ENCODE measurements at places on chromosomes 13 and 19.

DNA sequence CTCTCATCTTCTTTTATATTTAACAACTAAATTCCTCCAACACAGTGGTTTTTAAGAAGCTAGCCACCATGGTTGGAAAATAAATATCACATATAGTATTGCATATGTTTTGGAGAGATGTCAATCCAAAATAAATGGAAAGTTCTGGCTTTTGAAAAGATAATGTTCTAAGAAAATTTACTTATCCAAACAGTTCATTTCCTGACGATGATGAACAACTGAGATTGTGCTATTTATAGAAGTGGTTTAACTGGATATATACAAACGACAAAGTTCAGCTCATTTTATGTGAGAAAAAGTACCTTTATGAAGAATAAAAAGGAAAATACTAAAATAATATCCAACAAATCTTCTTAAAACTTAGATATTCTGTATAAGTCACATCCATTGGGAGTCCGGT, 174.7 kb downstream of the MZT1 start:
- no peak for DNase-seq

- peak; percentile 53 for DNase-seq
Observed at GRCh38 chr13:20873348-20873747, 29.2 kb downstream of the XPO4 start.

DNA sequence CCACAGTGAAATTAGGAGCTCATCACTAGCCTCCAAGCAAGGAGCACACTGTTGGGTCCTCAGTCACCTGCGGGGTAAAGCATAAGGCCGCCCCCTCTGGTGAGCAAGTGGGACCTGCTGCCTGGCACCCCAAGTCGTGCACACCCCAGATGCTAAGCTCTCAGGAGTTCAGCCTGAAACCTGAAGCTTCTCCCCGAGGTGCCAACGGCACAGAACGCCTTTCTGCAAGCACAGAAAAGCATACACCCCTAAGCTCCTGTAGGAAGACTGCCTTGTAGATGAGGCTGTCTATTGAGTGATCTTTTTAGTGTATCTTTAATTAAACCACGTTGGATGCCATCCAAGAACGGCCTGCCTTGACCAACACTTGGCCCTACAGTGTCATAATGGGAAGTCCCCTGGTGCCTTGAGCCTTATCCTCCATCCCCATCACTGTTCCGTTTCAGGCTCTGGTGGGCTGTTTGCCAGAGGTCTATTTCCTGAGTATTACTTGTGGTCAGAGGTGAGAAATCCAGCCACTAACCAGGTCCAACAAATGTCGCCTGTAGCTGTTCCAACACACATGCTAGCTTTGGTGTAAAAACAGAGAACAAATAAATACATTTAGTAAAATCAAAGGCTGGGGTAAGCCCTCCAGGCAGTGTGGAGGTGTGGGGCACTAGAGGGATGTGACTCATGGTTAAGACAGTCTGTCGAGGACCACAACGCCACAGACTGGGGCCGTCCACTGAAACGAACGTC, 44.8 kb downstream of the C13orf42 start:
- DNase-seq = no peak

- DNase-seq = no peak
Observed at GRCh38 chr19:14450168-14450874, 17.2 kb downstream of the PKN1 start.

DNA sequence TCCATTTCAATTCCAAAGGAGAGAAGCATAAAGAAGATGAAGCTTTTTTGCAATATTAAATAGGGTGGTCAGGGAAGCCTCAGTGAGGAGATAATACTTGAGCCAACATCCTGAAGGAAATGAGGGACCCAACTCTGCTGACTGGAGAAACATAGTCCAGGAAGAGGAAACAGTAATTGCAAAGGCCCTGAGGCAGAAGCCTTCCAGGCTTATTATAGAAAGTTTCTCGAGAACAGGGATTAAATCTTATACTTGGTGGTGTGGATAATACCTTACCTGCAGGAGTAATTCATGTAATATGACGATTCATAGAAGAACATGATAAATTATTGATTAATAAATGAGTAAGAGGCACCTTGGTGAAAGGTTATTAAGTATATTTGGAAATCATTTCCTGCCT, 1.0 kb upstream of the RFC3 start:
- no peak for DNase-seq

GRCh38 chr13:81106348-81106747, 765.4 kb upstream of the SPRY2 start:
- DNase-seq = no peak

Data from NCI-H446 treated with DMSO at 0.1 percent for 48 hours (cell line).